Upper lobe of left lung (tissue), 6 donors: ENCODE measurements at places on chromosomes 4 and X. TPM values are rescaled to one million over a fixed set of nuclear protein-coding genes. Genes with fewer than 3 reads are reported as not detected.

- DNase-seq, result no peak
These were observed 195.3 kb downstream of the CAMK2D start for GRCh38 chr4:113566015-113566795.

- DNase-seq, result no peak
These were observed 1.9 kb downstream of the FAM114A1 start for GRCh38 chr4:38869511-38869910.

Gene MID1
- total RNA-seq, result 17.4 TPM

Gene SYNPO2
- total RNA-seq, result 56.3 TPM

DNA sequence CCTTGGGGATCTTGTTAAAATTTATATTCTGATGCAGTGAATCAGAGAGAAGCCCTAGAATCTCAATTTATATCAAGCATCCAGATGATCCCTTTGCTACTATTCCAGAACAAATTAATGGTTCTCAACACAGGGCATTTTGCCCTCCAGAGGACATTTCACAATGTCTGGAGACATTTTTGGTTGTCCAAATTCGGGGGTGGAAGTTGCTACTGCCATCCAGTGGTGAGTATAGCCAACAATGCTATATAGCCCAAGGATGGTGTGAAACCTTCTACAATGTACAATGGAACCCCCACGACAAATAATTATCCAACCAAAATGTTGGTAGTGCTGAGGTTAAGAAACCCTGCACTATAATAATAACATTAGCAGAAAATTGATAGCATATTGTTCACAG is 2440.0 kb downstream of the PCDH7 start:
- no peak for DNase-seq

GRCh38 chr4:158010361-158010760 is 162.5 kb downstream of the GASK1B start:
- DNase-seq, result no peak

- no peak for DNase-seq
These were observed 43.6 kb upstream of the KIT start for GRCh38 chr4:54614149-54614548.

- DNase-seq, result no peak
These were observed 122.3 kb downstream of the ANAPC10 start for GRCh38 chr4:144975718-144976117.

Gene TASL
- 6.3 TPM for total RNA-seq

Gene HSFX1
- 4.2 TPM for total RNA-seq

- DNase-seq, result peak; percentile 23
These were observed 25.0 kb upstream of the DGKK start for GRCh38 chrX:50495616-50496015.

Gene MAGIX
- total RNA-seq, result 7.3 TPM

Gene UGT2B11
- not detected for total RNA-seq

DNA sequence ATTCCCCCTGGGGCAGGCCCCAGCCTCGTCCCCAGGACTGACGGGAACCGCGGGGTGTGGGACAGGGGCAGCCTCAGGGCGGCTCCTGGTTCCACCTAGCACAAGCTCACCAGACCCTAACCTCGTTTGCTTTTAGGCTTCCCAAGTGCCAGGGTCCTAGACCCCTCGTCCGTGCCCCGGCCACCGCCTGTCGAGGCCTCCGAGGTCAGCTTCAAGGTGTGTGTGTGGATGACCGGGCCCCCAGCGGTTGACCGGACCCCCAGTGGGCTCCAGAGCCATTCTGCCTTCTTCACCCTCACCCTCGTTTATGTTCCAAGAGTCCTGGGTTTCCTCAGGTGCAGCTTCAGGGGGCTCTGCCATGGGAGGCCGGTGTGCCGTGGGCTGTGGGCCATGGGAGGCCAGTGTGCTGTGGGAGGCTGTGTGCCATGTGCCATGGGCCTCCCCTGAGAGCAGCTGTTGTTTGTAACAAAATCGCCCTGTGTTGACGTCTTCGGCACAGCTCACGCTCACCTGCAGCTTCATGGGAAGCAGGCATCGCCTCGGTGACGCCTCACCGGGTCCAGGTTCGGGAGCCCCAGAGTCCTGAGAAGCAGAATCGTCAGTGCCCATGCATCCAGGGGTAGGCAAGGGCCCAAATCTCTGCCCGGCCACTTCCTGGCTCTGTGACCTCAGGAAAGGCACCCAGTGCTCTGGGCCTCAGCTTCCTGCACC is 43.0 kb upstream of the HMX1 start:
- DNase-seq, result peak; percentile 68

DNA sequence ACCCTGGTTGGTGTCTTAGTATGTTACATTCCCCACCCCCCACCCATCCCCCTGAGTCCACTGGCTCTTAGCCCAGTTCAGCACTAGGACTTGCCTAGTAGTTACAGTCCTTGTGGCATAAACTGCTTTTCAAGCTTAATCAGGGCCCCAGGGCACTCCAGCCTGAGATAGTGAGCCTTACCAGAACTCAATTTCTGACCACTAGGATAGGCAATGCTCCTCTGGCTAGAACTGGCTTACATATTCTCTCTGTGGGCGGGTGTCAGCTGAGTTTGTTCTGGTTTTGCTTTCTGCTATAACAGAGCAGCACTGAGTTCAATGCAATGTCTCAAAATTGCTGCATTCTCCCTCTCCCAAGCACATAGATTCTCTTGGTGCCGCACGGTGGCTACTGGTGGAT is 391.4 kb upstream of the DIPK2B start:
- DNase-seq, result no peak

GRCh38 chr4:189304809-189305208 is 635.9 kb upstream of the FRG1 start:
- no peak for DNase-seq

Gene PDCL2
- not detected for total RNA-seq

Gene BTC
- total RNA-seq, result 3.4 TPM

Gene RADX
- 11.1 TPM for total RNA-seq

Gene ADRA2C
- 2.1 TPM for total RNA-seq

DNA sequence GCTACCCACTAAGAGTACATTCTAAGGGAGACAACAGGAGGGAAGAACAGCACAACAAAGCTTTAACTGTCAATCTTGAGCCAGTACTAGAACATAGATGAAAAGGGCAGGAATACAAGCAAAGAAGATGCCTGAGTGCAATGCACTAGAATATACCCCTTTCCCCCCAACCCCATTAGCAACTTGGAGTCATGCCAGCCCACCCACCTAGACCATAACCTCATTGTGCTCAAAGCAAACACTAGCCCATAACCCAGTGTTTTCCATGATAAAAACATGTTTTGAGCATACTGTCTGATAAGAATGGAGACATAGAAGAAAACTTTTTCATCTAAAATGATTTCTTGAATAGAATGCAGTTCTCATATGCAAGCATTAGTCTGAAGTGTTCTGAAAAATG is 183.2 kb downstream of the RAP1GDS1 start:
- no peak for DNase-seq

DNA sequence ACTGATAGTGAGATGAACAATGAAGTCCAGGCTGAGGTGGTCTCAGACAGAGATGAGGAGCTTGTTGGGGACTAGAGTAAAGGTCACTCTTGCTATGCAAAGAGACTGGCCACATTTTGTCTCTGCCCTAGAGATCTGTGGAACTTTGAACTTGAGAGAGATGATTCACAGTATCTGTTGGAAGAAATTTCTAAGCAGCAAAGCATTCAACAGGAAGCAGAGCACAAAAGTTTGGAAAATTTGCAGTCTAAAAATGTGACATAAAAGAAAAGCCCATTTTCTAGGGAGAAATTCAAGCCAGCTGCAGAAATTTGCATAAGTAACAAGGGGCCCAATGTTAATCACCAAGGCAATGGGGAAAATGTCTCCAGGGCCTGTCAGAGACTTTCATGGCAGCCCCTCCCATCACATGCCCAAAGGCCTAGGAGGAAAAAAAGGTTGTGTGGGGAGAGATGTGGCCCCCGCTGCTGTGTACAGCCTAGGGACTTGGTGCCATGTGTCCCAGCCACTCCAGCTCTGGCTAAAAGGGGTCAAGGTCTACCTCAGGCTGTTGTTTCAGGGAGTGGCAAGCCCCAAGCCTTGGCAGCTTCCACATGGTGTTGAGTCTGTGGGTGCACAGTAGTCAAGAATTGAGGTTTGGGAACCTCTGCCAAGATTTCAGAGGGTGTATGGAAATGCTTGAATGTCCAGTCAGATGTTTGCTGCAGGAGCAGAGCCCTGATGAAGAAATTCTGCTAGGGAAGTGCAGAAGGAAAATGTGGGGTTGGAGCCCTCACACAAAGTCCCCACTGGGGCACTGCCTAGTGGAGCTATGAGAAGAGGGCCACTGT is 262.8 kb downstream of the DKK2 start:
- DNase-seq, result no peak

Gene SMPX
- total RNA-seq, result 2.4 TPM

GRCh38 chr4:27357283-27357682 is 496.6 kb downstream of the STIM2 start:
- no peak for DNase-seq

Gene NPY1R
- total RNA-seq, result 2.3 TPM

Gene STK32B
- 0.22 TPM for total RNA-seq

Gene PABPC1L2B
- not detected for total RNA-seq

GRCh38 chr4:46554760-46555465 is 165.0 kb upstream of the GABRA2 start:
- DNase-seq, result no peak

GRCh38 chr4:141890279-141890678 is 253.9 kb downstream of the IL15 start:
- DNase-seq, result no peak

- DNase-seq, result no peak
These were observed 36.9 kb downstream of the EVC start for GRCh38 chr4:5747738-5748375.

Gene KCTD8
- total RNA-seq, result 0.10 TPM

DNA sequence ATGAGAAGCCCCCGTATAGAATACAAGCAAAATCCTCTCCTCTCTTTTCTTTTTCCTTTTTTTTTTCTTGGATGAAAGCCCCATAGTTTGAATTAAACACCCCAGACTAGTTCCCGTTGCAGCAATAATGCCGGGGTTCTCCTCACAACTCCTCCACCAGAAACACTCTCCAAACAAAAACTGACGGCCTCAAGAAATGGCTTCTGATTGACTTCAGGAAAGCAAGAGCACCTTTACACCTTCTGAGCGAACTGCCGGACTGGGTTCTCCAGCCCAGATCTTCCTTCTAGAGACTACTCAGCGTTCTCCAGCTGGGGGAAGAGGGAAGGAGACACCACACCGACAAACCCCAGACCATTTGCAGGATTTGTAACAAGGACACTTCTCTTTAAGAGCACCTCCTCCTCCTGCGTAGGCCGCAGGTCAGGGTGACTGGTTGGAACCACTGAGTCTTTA is 4.0 kb downstream of the HAND2 start:
- DNase-seq, result no peak

Gene NWD2
- not detected for total RNA-seq

GRCh38 chr4:80154545-80154933 is 42.8 kb upstream of the PRDM8 start:
- no peak for DNase-seq

GRCh38 chrX:134732152-134732551 is 73.9 kb upstream of the PLAC1 start:
- DNase-seq, result no peak

DNA sequence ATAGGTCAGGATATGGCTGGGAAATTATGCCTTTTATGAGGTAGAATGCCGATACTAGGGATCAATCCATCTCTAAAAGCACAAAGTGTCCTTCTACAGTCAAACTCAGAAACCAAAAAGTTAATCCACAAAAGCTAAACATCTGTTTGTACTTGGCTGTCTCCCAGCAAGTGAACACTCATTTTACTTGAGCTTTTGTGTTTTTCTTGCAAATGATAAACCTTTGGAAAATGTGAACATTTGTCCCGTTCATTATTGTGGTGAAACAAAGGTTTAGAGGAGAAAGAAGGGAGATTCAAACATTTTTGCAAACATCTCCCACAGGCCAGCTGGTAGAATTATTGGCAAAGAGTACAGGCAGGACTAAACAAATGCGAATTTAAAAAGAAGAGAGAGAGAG is 300.6 kb upstream of the SPANXN1 start:
- no peak for DNase-seq

DNA sequence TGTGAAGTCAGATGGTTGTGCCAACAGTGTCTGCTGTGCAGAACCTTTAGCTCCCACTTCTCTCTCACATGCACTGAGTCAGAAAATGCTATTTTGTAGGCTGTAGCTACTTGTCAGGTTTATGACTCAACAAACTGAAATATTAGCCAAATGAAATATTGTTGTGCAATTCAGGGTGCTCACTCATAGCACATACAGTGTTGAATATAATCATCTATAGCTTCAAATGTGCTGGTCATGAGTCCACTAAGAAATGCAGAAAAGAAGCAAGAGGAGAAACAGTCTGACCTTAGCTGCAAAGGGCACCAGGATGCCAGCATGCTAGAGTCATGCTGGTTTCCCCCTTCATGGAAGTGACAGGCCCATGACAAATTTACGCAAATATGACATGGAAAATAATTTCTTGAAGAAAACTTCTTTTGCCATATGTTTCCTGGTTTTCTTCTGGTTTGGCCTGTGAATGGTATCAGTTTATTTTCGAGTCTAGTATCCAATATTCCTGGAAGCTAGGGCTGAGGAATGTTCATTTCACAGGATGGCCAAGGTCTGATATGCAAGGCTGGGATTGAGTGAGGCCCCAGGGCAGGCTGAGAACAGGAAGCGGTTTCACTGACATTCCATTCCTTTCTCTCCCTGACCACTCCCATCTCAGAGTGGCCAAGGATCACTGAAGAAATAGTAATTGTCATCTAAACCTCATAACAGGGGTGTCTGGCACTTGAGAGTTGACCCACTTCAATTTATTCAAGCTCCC is 10.3 kb upstream of the CXCL2 start:
- no peak for DNase-seq

Gene TLR1
- 28.0 TPM for total RNA-seq
